ENCODE measurements at places on chromosomes 7 and 10. TPM values are rescaled to one million over a fixed set of nuclear protein-coding genes. Genes with fewer than 3 reads are reported as not detected.

The ELOVL3 gene
- total RNA-seq, result 0.25 TPM

The ZNF365 gene
- 0.91 TPM for total RNA-seq

The CYP2C19 gene
- total RNA-seq, result not detected

The RNLS gene
- total RNA-seq, result 8.8 TPM

The LRRC4 gene
- not detected for total RNA-seq

The PAOX gene
- total RNA-seq, result 2.2 TPM

All from A549 treated with AZD2906 at 1 μM for 4 hours (cell line).